ENCODE measurements at places on chromosomes 4 and X.

GRCh38 chrX:18828832-18829404 lies 121.5 kb downstream of the PPEF1 start:
- no peak for DNase-seq

GRCh38 chr4:182888891-182889290 lies 28.3 kb downstream of the DCTD start:
- no peak for DNase-seq

DNA sequence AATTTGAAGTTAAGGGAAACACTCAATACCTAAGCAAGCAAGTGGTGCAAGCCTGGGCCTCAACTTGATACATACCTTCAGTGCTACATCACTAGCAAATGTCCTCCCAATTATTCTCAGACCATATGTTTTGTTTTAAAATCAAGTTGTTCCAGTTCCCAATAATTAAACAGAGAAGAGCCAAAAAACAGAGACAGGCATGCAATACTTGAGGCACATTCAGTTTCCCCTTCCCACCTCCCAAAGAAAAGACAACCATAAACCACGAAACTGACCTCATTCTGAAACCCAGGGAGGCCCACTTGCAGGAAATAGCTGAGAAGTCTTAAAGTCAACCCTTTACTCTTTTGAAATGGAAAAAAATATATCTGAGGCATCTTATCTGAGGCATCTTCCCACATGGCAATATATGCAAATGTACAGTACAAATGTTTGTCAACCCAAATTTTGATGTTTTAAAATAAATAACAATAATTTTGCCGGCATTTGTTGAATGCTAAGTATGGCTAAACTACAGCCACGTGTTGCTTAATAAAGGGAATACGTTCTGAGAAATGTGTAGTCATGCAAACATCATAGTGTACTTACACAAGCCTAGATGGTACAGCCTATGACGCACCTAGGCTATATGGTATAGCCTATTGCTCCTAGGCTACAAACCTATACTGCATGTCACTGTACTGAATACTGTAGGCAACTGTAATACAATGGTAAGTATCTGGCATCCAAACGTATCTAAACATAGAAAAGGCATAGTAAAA lies 147.5 kb downstream of the TSPAN5 start:
- DNase-seq: no peak

DNA sequence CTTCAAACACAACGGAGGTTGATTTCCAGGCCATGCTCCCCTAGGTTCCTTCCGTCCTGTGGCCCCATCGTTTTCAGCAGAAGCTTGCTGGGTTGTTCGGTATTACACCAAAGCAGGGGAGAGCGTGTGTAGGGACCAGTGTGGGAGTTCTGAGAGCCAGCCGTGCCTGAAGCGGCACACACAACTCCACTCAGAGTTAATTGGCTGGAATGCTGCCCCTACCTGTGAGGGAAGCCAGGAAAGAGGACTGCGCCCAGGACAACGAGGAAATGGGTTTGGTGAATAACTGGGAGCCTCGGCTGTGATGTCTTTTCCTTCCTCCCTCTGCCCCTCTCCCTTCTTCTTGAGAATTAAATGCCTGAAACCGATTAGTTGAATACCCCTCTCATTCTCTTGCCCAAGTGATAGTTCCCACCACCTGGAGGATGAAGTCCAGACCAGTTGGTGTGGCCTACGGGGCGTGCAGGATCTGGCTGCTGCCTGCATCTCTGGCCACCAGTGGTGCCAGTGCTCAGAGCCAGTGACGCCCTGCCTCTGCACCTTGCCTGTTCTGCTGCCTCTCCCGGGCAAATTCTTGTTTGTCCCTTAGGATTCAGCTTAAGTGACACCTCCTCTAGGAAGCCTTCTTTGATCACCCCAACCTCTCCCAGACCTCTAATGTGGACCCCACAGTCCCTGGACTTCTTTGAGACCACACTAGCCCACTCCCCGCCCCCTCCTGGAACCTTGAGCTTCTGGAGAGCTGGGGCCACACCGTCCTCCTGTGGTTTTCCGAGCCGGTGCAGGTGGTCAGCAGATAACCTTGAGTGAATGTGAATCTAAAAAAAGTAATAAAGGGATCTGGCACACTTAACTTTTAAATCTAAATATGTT lies 33.6 kb downstream of the TBC1D14 start:
- no peak for DNase-seq

DNA sequence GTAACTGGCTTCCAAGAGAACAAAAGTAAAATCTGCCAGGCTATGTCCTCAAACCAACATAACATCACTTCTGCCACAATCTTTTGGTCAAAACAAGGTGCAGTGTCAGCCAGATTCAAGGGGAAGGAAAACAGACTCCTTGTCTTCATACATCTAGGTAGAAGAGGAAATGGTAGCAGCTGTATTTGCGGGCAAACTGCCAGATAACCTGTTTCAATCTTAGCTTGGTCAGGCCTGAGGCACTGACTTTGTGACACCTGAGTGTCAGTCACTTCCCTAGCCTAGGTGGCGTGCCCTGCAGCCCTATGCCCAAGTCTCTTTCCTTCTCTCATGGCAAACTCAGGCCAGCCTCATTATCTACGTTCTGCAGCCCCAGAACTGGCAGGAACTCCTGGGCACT lies 146.2 kb upstream of the JADE1 start:
- no peak for DNase-seq

DNA sequence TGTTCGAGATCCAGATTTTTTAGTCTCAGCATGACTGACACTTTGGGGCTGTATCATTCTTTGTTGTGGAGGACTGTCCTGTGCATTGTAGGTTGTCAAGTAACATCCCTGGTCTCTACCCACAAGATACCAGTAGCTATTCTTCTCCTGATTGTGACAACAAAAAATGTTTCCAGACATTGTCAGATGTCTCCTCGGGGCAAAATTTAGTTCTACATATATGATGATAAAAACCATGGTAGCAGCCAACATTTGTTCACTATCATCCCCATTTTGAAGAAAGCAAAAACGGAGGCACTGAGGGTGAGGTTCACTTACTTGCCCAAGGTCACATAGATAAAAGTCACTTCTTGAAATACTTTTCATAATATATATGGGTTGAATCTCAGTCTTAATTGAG lies 11.3 kb downstream of the REPS2 start:
- DNase-seq: no peak

DNA sequence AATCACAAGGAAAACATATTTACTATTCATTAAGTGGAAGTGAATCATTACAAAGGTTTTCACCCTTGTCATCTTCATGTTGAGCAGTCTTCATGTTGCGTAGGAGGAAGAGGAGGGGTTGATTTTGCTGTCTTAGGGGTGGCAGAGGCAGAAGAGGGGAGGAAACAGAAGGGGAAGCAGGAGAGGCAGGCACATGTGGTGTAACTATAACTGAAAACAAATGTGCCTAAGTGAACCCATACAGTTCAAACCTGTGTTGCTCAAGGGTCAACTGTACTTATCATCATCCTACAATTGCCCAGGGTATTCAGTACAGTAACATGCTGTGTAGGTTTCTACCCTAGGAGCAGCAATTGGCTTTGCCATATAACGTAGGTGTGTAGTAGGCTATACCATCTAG lies 47.2 kb downstream of the SYNPO2 start:
- no peak for DNase-seq

- DNase-seq: no peak
Measured at GRCh38 chr4:174763454-174764104, 65.5 kb downstream of the GLRA3 start.

- no peak for DNase-seq
Measured at GRCh38 chrX:39203427-39203826, 402.2 kb downstream of the MID1IP1 start.

DNA sequence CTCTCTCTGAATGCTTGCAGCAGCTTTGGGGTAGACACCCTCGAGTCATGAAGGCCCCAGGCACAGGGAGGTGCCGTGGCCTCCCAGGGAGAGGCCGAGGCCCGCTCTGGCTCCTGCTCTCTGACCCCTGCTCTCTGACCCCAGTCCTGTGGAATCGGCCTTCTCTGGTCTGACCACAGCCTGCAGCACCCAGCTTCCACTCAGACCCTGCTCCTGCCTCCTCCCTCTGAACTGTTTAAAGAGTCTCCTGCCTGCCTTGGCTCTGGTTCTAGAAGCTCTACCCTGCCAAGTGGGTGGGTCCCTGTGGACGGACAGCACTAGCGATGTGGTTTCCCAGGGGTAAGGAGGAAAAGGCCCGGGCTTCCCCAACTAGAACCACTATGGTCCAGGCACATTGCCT lies 78.2 kb upstream of the TMEM150C start:
- DNase-seq: no peak

GRCh38 chr4:120202222-120202621 lies 135.6 kb upstream of the MAD2L1 start:
- DNase-seq: no peak

GRCh38 chr4:55931833-55932232 lies 16.9 kb upstream of the CEP135 start:
- DNase-seq: no peak

- no peak for DNase-seq
Measured at GRCh38 chr4:87451537-87451936, 29.2 kb downstream of the NUDT9 start.

DNA sequence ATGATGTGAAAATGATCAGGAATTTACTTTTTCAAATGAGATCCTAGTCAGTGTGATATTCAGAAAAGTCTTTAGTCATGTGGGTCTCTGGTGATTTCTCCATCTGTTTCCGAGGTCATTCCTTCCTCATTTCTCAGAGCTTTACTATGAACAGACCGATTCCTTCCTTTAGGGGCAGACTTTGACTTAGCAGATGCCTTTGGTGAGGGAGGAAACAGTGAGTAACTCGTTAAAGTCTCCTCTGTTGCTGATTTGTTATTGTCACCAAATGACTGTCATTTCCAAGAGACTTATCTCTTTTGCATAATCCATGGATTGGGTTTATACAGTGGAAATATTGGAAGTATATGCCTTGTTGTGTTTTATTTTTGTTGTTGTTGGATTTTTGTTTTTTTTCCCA lies 76.2 kb upstream of the CD99 start:
- no peak for DNase-seq

- DNase-seq: no peak
Measured at GRCh38 chr4:181967401-181967800, 275.8 kb upstream of the TENM3 start.

DNA sequence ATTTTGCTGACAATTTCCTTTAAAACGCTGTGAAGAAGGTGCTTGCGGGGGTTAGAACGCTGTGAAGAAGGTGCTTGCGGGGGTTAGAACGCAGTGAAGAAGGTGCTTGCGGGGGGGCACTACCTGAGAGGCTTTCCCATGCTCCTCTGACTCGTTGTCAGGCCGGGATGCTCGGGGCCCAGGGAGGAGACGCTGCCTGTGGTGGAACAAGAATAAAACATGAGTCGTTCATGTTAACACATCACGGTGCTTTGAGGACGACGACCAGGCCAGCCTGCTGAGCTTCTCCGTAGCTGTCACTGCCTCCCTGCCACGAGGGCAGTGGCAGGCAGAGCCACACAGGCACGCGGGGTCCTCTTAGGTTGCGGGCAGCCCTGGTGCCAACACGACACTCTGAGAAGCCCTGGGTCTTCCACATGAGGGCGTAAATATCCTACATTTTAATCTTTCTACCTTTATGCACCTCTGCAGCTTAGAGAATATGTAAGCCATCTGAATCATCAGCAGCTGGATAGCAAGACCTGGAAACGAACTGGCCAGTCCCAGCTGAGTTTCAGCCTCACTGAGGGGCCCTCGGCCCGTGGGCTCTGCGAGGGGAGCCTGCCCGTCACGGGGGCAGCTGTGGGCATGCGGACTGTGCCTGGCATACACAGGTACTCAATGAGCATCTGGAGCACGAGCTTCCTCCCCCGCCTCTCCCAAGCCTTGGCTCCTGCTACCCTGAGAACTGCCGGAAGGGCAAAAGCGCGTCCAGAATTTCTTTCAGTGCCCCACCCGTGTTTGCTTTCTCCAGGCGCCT lies 47.0 kb downstream of the FGFRL1 start:
- DNase-seq: no peak
